ENCODE measurements at places on chromosomes 3 and 15. TPM values are rescaled to one million over a fixed set of nuclear protein-coding genes. Genes with fewer than 3 reads are reported as not detected.

SOX14 gene
- polyA plus RNA-seq = 0.39 TPM

HHATL gene
- polyA plus RNA-seq = not detected

CCDC191 gene
- polyA plus RNA-seq = 1.5 TPM

COX17 gene
- 376 TPM for polyA plus RNA-seq

COMMD2 gene
- polyA plus RNA-seq = 61.1 TPM

WNT5A gene
- polyA plus RNA-seq = 0.82 TPM

ACAP2 gene
- 104 TPM for polyA plus RNA-seq

ISLR2 gene
- polyA plus RNA-seq = 0.13 TPM
